ENCODE measurements at places on chromosomes 2 and 18. TPM values are rescaled to one million over a fixed set of nuclear protein-coding genes. Genes with fewer than 3 reads are reported as not detected.

GRCh38 chr2:17648581-17648980, 105.0 kb downstream of the SMC6 start:
- H3K4me3 ChIP-seq = no peak overlapping the region
- no peaks in the 10 kb centered on the region for H3K36me3 ChIP-seq
- no peak overlapping the region for H3K27ac ChIP-seq

Gene AKAIN1
- not detected for total RNA-seq

DNA sequence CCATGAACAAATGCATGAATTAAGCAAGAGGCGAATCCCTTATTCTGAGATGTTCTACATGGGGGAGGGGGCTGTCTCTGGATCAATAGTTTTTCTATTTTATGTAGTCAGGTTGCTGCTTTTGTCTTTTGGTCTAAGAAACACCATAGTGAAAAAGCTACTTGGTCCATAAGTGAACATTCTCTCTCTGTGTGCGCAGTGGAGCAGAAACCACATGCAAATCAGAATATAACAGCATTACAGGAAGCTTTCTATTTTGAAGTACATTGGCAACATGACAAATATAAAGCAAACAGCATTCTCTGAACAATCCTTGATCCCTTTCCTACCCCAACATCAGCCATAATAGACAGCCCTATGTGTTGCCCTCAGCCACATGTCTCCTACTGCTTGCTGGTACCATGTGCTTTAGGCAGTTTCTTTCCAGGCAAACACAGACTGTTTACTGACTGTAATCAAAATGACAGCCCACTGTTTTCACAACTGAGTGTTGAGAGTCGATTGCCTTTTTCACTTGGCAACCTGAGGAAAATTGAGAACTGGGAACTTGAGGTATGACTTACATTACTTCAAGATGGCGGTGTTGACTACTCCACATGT, 10.6 kb downstream of the SCN3A start:
- no peak overlapping the region for H3K27ac ChIP-seq
- no peak overlapping the region for H3K4me3 ChIP-seq
- H3K4me1 ChIP-seq = no peaks in the 10 kb centered on the region
- no peaks in the 10 kb centered on the region for H3K36me3 ChIP-seq
- no peaks in the 10 kb centered on the region for H3K27me3 ChIP-seq

DNA sequence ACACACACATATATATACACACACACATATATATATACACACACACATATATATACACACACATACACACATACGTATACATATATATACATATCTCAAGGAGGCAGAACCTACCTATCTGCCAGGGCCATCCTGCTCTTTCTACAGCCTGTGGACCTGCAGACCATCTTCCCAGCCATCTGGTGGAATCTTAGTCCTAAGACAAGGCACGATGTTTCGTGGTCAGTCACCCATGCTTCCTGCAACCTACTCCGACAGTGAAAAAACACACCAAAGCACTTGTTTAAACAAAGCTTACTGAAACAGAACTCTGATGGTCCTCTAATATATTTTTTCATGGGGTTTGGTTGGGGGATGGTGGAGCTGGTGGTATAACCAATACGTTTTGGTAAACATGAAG, 164.2 kb upstream of the ZNF521 start:
- H3K4me1 ChIP-seq = peaks cover 5% of the 10 kb centered on the region
- no peak overlapping the region for H3K4me3 ChIP-seq
- H3K27me3 ChIP-seq = no peaks in the 10 kb centered on the region
- DNase-seq = no peak
- no peaks in the 10 kb centered on the region for H3K36me3 ChIP-seq

DNA sequence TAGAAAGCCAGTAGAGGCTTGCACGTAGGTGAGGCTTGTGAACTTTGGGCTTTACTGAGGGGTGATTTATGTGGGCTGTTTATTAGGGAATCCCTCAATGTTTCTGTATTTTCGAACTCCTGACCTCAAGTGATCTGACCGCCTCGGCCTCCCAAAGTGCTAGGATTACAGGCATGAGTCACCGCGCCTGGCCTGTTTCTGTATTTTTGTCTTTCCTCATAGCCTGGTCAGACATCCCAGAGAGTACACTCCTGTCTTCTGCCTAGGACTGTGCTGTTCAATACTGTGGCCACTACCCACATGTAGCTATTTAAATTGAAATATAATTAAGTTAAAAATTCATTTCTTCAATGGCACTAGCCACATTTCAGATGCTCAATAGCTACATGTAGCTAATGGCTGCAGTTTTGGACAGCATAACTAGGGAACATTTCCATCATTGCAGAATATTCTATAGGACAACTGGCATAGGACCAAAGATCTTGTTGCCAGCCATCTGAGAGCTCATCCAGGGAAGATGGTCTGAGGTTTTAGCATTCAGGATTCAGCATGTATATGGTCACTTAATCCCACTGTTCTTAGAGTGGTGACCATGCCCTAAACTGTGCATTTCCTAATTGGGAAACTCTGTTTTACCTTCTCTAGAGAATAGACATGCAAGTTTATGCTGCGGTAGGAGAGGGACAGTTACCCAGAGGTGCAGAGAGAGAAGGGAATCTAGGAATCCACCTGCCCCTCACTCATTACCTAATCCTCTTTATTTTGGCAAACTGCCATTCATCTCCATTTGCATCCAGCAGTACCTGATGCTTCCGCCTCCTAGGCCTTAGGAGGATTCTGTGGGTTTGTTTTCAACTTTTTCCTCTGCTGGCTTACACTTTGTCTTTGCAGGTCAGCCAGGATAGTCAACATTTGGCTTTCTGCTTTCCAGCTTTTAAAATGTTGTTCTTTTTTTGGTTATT, 64.4 kb downstream of the LCLAT1 start:
- no peaks in the 10 kb centered on the region for H3K27me3 ChIP-seq
- no peak overlapping the region for H3K27ac ChIP-seq
- no peak for DNase-seq
- no peaks in the 10 kb centered on the region for H3K36me3 ChIP-seq

GRCh38 chr2:233468047-233468740, 98.4 kb downstream of the USP40 start:
- DNase-seq = peak; percentile 74
- peaks cover 81% of the 10 kb centered on the region for H3K36me3 ChIP-seq
- no peaks in the 10 kb centered on the region for H3K27me3 ChIP-seq
- H3K4me3 ChIP-seq = no peak overlapping the region

- no peak for DNase-seq
- H3K4me3 ChIP-seq = no peak overlapping the region
- no peaks in the 10 kb centered on the region for H3K27me3 ChIP-seq
- H3K36me3 ChIP-seq = no peaks in the 10 kb centered on the region
- peaks cover 45% of the 10 kb centered on the region for H3K4me1 ChIP-seq
- peak overlapping the region; percentile 74 for H3K27ac ChIP-seq
Observed at GRCh38 chr2:189570570-189571031, 10.0 kb downstream of the SLC40A1 start.

Measured in spleen (tissue), 13 donors.